ENCODE measurements at places on chromosomes 4 and X. TPM values are rescaled to one million over a fixed set of nuclear protein-coding genes. Genes with fewer than 3 reads are reported as not detected.

Gene UGT2A1
- total RNA-seq = 0.33 TPM

Gene F9
- total RNA-seq = not detected

Gene GC
- total RNA-seq = not detected

Gene SPRY1
- total RNA-seq = 42.9 TPM

Gene CTSO
- 5.6 TPM for total RNA-seq

Gene THOC2
- total RNA-seq = 65.7 TPM

Gene PNMA6A
- total RNA-seq = 1.3 TPM

Gene ANXA3
- 191 TPM for total RNA-seq

Gene LRAT
- total RNA-seq = not detected

Gene C4orf50
- not detected for total RNA-seq

Gene SH3TC1
- 142 TPM for total RNA-seq

Gene RRH
- not detected for total RNA-seq

Gene DOK7
- total RNA-seq = not detected

Gene GUCY1B1
- total RNA-seq = 4.7 TPM

Gene IL2
- total RNA-seq = not detected

Gene SPP1
- not detected for total RNA-seq

Gene C4orf51
- not detected for total RNA-seq

Gene NHSL2
- total RNA-seq = 54.9 TPM

Data from vein endothelial cell (primary cell).